ENCODE measurements at places on chromosomes 2 and 18. TPM values are rescaled to one million over a fixed set of nuclear protein-coding genes. Genes with fewer than 3 reads are reported as not detected.

DNA sequence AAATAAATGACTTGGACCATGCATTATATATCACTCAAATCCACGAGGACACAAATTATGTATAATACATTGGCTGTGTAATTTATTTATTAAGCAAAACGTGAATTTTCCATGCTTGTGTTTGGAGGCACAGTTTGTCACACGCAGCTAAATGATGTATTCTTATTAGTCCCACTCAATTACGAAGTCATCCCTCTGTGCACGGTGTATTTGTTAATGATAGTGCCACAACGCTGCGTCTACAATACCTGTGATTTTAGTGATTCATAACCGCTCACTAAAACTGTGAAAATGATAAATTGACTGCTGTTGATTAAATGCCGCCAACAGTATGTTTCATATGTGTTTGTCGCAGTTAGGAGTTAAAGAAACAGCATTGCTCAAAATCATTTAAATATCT, 358.3 kb downstream of the ZNF516 start:
- DNase-seq, result no peak

- no peak for DNase-seq
Observed at GRCh38 chr2:52335727-52336126, 1303.8 kb upstream of the NRXN1 start.

Gene GREB1
- total RNA-seq, result 0.52 TPM

GRCh38 chr2:42192652-42193566, 23.8 kb downstream of the EML4 start:
- DNase-seq, result no peak

GRCh38 chr2:236536727-236537398, 32.8 kb upstream of the ACKR3 start:
- no peak for DNase-seq

DNA sequence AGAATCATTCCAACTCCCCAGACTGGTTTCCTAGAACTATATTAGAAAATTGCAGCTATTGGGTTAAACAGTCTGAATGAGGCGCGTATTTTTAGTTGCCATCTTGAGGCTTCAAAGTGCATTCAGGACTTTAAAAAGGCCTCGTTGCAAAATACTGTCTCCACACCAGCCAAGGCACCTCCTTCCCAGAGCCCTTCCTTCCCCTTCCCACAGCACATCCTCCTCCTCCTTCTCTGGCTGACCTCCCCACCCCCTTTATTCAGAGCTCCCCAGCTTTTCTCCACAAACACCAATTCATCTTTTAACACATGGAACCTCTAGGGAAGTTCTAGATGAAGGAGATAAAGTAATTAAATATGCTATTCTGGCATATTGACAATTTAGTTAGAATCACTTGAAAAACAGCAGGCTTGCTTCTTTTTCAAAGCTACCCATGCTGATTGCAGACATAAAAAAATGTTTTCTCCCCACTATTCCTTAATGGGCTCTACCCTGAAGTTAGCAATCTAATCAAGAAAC, 90.3 kb downstream of the RTP5 start:
- no peak for DNase-seq

Gene ACTR3
- 434 TPM for total RNA-seq

- no peak for DNase-seq
Observed at GRCh38 chr2:106156305-106157296, 37.5 kb downstream of the UXS1 start.

- DNase-seq, result no peak
Observed at GRCh38 chr2:218125626-218126080, at the start of gene CXCR2. CXCR2 (plus strand) TSS chr2:218126028; CDS start chr2:218134802, 8,774 bp downstream.

Gene DSG2
- total RNA-seq, result 43.7 TPM

Gene FMNL2
- total RNA-seq, result 42.3 TPM

Gene BCL2
- 4.2 TPM for total RNA-seq

DNA sequence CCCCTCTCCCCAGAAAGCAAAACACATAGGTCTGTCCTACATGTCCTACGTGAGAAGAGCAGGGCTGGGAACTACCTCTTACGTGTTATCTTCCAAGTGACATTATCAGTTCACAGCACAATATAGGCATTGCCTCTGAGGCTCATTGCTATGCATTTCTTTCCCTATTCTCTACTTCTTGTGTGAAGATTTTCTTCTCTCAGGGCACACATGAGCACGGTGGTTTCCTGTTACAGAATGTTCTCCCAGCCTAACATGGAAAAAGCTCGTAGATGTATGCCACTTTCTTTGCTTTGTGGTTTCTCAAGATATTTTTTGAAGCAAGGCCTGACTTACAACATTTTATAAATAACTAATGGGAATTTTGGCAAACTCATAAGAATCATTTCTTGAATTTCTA, 19.4 kb upstream of the DSC3 start:
- DNase-seq, result no peak

Gene MREG
- total RNA-seq, result 1.8 TPM

- DNase-seq, result no peak
Observed at GRCh38 chr2:47359375-47359868, 43.5 kb upstream of the MSH2 start.

DNA sequence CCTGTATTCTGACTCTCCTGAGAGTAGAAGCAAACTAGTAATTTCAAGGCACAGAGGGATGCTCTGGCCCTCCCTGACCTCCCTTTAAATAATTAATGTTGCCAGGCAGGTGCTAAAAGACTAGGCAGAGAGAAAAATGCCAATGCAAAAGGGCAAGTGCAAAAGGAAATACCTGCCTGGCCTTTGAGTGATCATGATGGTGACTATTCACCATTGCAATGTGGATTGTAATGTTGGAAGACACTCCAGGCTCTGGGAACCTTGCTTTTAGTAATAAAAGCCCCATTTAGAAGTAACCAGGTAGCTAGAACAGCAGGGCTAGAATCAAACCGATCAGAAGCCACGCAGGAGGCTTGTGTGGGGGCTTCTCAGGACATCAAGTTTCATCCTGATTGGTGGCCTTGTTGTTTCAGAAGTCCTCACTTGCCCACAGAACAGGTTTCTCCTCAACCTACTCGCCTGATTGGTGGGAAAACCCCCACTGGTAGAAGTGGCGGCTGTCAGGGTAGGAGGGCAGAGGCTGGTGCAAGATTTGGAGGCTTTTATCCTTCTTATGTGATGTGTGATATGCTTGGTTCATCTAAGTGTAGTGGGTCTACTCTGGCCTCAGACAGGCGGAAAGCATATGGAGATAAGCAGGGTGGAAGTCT, 16.0 kb upstream of the CHRNA1 start:
- DNase-seq, result no peak
